ENCODE measurements at places on chromosomes 13 and 19.
A peak's percentile ranks its signal among the peaks of the same experiment; 100 is the strongest.

GRCh38 chr19:45637890-45638667, 1.1 kb downstream of the EML2 start:
- no peak for DNase-seq

GRCh38 chr19:48837051-48837524, 797 bp upstream of the HSD17B14 start:
- peak; percentile 80 for DNase-seq

- DNase-seq, result no peak
These were observed 10.7 kb downstream of the ZNF460 start for GRCh38 chr19:57290970-57291369.

GRCh38 chr19:18266771-18267686, 7.2 kb downstream of the IQCN start:
- no peak for DNase-seq

- no peak for DNase-seq
These were observed 53.3 kb downstream of the MBD3L2B start for GRCh38 chr19:6967967-6968366.

Data from frontal cortex (tissue), 4 donors.